ENCODE measurements at places on chromosomes 16 and 17.

GRCh38 chr16:4320571-4321137 is 4.8 kb downstream of the GLIS2 start:
- no peak for DNase-seq

- DNase-seq, result peak; percentile 51
Observed at GRCh38 chr17:57243171-57243622, 13.1 kb upstream of the MSI2 start.

GRCh38 chr16:54201200-54201599 is 85.4 kb downstream of the IRX3 start:
- DNase-seq, result no peak

DNA sequence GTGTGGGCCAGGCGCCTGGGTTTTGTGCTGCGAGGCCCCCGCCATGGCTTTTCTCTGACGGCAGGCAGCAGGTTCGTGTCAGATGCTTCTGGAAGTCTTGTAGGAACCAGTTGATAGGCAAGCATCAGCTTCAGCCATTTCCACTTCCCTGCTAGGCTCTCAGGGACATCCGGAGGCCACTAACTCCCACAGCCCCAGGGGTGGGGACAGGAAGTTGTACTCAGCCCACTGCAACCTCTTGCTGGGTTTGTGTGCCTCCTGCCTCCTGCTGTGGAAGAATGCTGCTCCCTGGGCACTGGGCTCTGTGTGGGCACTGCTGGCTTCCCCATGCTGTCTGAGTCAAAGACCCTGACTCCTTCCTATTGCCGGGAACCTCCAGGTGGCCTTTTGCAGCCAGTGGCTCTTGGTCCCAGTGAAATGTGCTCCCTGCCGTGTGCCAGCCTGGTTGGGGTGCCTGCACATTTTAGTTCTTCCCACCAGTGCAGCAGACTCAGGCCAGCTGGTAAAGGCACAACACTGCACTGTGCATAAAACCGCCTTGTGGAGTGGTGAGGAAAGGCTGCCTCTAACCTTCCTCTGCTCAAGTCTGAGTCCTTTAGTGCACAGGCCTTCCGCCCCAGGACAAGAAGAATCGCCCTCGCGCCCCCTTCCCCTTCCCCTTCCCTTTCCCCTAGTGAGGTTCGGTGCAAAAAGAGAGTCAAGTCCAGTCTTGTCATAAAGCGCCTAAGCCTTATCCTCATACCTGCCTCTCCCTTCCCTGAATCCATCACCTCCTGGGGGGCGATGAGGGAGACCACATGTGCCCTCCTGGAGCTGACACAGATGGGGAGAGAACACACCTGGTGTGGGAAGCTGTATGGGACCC is 16.6 kb downstream of the LDHD start:
- DNase-seq, result no peak

GRCh38 chr17:61458000-61458399 is 5.8 kb downstream of the TBX4 start:
- DNase-seq, result no peak

Measured in fibroblast of gingiva (primary cell).